ENCODE measurements at places on chromosomes 1 and 21.

- DNase-seq: no peak
These were observed 15.3 kb downstream of the SLC35F3 start for GRCh38 chr1:233919786-233920185.

DNA sequence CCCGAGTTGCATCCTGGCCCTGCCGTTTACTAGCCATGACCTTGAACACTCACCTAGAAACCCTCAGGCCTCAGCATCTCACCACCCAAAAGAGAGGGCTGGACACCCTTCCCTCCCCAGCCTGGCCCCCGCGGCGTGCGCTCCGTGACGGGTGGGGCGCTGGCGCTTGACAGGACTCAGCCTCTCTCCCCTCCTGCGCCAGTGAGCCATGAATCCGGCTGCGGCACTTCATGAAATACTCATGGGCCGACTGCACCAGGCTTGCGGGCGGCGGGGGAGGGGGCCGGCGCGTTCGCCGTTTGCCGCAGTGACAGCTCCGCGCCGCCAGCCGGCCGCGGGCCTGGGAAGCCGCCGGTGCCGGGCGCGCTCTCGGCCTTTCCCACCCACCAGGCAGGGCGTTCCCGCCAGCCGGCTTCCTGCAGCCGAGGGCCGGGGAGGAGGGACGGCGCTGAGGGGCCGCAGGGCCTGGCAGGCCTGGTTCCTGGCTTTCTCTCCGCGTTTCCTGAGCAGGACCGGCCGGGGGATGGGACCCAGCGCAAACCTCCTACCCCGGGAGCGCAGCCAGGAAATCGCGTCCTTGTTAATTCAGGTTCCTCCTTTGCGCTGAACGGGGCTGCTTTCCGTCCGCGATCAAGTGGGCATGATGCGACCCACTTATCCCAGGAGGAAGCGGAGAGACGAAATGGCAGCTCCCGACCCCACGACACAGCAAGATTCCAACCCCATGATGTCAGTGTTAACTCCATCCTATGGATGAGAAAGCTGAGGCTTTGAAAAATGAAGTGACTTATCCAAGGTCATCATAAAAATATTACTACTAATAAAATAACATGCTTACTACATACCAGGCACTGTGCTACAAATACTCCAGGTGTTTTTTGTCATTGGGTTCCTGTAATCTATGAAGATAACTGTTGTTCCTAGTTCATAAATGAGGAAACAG is 9.1 kb upstream of the LUZP1 start:
- DNase-seq: peak; percentile 77

DNA sequence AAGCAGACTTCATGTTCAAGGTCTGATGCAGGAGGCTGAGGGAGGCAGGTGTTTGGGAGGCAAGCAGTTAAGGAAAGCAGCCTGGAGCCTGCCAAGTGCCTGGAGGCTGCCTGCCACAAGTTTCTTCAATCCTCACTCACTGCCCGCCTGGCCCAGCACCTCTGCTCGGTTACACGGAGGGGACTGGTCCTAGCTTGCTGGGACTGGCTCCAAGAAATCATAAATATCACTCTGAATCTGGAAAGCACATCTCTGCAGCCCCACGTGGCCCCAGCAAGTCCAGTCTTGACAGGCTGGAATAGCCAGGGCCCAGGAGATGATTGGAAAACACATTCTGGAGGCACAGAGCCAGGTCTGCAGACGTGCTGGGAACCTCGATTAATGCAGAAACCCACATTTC is 83.9 kb downstream of the BCAR3 start:
- peak; percentile 97 for DNase-seq

DNA sequence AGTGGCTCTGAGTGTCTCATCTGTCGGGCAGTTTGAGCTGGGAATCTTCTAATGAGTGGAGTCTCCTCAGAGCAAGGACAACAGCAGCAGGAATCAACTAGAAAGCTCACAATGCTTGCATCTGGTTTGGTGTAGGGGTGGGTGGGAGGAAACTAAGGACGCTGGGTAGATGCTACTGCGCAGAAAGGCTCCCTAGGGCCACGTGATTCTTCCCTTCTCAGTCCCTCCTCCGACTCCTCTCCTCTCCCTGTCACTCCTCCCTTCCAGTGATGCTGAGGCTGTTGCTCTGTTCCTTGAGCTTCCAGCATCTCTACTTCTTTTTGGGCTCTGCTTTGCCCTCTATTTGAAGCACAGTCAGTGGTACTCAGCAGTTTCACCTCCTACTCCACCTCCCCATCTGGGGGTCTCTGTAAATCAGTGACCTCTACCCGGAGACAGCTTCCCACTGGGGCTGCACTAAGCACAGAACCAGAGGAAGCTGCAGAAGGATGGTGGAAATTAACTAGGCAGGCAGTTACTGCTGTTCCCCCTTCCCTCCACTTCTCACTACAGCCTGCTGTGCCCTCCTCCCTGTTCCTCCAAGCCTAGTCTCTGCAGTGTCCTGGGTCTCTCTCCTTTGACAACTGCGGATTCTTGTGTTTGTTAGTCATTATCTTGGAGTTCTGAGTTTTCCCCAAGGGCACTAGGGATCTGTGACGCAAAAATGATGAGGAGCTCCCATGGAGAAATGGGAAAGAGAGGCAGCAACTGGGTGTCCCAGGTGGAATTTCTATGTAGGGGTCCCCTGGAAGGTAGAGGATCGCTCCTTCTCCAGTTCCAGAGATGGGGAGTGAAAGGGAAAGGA is 5.8 kb downstream of the LINGO4 start:
- no peak for DNase-seq

- DNase-seq: peak; percentile 29
These were observed 49.7 kb upstream of the MACF1 start for GRCh38 chr1:39154553-39155421.

DNA sequence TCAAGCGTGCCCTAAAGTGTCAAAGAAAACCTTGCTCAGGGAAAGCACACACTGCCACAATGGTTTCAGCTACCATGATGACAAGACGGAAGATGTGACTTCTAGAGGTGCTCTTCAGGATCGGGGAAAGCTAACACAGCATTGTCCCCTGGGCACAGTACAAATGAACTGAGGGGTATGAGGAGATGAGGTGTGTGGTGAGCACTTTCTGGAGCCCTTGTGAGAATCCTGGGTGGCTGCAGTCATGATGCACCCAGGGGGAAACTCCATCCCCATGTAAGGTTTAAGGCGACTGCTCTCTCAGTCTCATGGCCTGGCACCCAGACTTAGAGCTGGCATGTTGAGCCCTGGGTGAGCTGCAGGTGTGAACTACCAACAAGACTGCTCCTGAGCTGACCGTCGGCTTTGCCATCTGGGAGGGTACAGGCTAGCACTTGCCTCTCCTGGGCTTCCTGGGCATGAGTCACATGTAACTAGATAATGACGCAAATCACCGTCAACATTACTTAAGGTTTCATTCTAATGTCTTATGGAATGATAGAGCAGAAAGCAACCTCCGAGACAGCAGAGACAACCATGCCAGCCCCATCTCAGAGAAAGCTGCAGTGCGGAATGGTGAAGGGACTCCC is 144.6 kb downstream of the CLIC6 start:
- DNase-seq: no peak

- no peak for DNase-seq
These were observed 21.7 kb upstream of the PEF1 start for GRCh38 chr1:31666263-31666963.

- DNase-seq: no peak
These were observed 10.2 kb upstream of the APCS start for GRCh38 chr1:159577446-159577845.

All from NCI-H1105 treated with DMSO at 0.1 percent for 48 hours (cell line).